ENCODE measurements at places on chromosomes 6 and 20.

DNA sequence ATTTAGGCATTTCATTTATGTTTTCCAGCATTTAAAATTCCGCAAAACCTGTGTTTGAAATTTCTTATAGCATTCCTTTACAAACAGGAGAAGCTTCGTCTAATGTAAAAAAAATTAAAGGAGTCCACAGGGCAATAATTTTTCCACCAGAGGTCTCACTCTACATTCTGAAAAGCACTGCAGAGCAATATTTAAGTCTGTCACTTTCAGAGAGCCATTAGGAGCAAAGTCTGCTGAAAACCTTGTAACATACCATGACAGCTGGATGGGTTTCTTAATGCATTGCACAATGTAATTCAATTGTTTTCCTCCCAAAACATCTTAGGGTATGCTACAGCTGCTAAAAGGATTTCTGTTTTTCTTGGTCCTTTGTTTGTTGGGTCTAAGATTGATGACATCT, 18.0 kb downstream of the BAG2 start:
- no peak for DNase-seq

DNA sequence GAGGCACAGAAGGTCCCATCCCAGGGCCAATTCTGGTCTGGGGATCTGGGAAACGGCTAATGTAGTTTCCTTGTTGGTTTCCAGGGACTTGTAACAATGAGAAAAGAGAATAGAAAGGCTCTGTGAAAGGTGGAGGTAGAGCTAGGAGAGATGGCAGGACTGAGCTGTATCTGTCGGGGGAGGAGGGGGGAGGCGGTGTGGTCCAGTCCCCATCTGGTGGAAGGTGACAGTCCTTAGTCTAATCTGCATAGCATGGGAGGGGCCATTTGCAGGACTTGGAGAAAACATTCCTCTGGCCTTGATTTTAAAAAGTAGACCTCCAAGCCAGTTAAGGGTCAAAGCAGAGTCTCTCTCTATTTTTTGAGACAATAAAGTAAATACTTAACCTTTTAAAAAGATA, 137.1 kb downstream of the DNAH8 start:
- DNase-seq, result no peak

GRCh38 chr6:57432157-57432556, 114.7 kb downstream of the PRIM2 start:
- no peak for DNase-seq

DNA sequence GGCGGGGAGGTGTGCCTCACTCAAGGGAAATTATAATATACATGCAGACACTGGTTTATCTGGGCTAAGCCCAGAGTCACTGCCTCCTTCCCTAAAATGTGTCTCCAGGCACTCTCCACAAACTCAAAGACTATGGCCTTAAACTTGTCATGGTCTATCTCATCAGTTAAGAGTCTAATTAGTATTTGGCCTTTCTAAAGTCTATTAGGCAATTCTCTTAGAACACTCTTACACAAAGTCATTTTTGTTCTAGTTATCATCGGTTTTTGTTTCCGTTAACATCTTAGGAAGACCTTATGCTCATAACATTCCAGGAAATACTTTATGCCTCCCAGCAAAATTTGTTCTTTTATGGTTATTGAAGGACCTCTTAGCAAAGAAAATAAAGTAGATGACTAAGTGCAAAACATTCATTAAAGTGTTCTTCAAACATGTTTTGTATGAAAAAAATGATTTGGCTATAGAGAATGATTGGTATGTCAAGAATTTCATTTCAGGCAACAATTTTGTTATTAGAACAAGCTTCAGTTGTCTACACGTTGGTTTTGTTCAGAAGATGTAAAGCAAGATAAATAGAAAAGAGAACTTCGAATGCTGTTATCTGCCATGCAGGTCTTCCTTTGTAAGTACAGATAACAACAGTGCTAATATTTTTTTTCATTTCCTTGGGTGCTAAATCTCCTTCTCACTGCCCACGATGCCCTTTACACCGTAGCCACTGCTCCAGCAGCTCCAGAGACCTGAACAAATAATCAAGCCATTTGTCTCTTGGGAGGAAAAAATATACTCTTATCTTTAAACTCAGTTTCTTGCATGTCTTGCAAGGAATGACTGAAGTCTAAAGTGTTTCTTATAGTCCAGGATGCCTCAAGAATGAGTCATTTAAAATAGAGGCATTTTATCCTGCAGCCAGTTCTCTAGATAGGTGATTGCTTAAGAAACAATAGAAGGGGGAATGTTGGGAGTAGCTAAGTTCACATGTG, 170.4 kb downstream of the HTR1B start:
- no peak for DNase-seq

- no peak for DNase-seq
These were observed 5.6 kb downstream of the BTNL2 start for GRCh38 chr6:32401284-32401963.

DNA sequence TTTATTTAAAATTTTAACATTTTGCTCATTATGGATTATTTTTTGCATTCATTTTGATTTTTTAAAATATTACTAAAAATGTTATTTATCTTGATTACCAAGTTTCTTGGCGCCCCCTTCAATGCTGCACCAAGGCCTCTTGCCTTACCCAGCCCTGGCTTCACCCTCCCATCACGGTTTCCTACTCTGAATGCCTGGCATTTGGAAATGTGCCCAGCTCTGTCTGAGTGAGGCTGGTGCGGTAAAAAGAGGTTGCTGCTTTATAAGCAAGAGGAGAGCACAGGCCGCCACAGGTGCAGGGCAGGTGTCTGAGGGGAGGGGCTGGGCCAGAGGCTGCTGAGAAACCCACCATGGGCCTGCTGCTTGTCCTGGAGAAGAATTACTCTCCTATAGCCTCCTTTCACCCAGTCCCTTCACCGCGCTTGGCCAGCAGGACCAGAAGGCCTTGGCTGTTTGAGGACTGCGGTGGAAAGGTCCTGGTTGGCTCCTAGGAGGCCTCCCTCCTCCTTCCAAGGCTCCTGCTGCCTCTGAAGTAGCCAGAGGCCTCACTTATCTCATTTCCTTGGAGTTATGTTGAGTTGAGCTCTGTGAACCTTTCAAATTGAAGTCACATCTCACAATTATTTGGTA, 62.6 kb downstream of the BANF2 start:
- DNase-seq, result no peak

DNA sequence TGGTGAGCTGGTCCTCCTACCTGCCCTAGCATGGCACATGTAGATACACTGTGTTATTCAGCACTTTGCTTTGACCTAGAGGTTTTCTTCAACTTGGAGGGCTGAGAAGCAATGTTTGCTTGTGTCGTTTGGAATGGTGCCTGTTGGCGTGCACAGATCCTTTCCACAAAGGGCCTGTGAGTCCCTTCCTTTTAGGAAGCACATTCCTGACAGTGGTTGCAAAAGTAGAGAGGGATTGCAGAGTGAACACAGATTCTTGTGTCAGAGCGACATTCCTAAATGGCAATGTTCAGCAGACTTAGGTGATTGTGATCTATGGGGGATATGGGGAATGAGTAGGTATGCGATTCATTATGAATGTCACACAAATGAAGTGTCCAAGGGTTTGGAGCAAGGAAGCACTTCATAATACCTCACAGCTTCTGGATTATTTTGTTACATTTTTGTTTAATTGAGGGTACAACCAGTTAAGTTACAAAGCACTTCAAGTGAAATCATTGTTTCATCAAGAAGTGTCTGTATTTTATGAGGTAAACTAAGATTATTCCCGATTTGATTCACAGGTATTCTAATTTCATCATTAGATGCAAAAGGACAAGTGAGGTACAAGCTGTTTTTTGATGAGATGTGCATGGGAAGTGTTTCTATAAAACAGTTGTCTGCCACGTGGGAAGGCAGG, 713 bp upstream of the RNF144B start:
- no peak for DNase-seq

- no peak for DNase-seq
These were observed 127.2 kb downstream of the SYNE1 start for GRCh38 chr6:152509916-152510315.

GRCh38 chr20:32072168-32072750, 20.2 kb downstream of the HCK start:
- DNase-seq, result no peak

DNA sequence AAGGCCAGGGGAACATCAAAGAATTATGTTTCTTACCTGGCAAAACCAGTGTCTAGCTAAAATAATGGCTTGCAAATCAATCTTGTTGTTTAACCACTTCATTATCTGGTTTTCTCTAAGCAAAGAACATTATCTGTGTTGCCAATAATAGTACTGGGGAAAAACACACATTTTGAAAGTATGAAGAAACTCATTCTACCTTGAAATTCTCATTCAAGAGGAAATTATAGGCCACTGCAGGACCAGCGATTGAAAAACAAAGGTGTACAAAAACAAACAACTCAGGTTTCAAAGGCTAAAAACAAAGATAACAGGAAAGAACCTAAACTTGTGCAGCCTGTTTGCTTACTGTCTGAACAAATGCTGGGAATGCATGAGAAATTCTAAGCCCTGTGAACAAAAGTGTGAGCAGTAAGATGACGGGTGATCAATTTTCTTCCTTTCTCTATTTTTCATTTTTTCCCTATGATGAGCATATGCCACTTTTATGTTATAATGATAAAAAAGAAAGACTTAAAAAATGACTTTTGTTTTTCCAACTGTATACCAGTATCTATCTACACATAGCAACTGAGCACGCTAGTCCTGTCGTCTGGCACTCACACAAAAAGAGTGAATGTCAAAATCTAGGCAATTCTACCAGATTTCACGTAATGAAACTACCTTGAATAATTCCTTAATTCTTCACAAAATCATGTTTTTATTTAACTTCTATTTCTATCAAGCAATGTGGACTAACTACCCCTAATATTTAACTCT, 117.9 kb downstream of the SGK1 start:
- DNase-seq, result no peak

DNA sequence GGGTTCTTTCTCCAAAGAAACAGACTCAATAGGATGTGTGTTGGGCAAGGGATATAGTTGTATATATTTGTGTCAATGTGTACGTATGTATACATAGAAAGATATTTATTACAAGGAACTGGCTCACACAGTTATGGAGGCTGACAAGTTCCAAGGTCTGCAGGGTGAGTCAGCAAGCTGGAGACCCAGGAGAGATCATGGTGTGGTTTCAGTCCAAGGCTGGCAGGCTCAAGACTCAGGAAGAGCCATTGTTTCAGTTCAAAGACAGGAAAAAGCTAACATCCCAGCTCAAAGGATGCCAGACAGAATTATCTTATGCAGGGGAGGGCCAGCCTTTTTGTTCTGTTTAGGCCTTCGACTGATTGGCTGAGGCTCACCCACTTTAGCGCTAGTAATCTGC, 89.9 kb upstream of the RALGAPA2 start:
- no peak for DNase-seq

DNA sequence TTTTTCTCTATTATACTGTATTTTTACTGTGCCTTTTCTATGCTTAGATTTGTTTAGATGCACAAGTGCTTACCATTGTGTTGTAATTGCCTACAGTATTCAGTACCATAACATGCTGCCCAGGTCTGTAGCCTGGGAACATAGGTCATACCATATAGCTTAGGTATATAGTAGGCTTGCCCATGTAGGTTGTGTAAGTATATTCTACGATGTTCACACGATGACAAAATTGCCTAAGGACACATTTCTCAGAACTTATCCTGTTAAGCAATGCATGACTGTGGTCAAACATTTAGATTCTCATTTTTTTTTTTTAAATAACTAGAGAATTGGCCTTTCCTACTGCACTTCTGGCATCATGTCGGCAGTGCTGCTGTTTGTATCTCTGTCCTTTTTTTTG, 253.7 kb upstream of the SUPT3H start:
- DNase-seq, result no peak

- DNase-seq, result no peak
These were observed 107.7 kb upstream of the TMEM181 start for GRCh38 chr6:158452191-158452590.

GRCh38 chr6:106882138-106882537, 92.4 kb downstream of the CD24 start:
- no peak for DNase-seq

- DNase-seq, result no peak
These were observed 180.5 kb downstream of the OGFRL1 start for GRCh38 chr6:71468841-71469700.

GRCh38 chr6:34536251-34536958, 19.7 kb downstream of the SPDEF start:
- DNase-seq, result no peak

- no peak for DNase-seq
These were observed 12.2 kb downstream of the TPD52L1 start for GRCh38 chr6:125165776-125166175.

GRCh38 chr20:62428396-62429295, 1.3 kb upstream of the RBBP8NL start:
- no peak for DNase-seq

GRCh38 chr6:82408952-82409431, 45.4 kb downstream of the TPBG start:
- no peak for DNase-seq

- no peak for DNase-seq
These were observed 29.1 kb upstream of the YWHAB start for GRCh38 chr20:44856442-44856841.

GRCh38 chr6:28531479-28532128, 5.9 kb downstream of the GPX5 start:
- DNase-seq, result no peak

GRCh38 chr6:105711216-105711615, 308.3 kb upstream of the PREP start:
- no peak for DNase-seq

DNA sequence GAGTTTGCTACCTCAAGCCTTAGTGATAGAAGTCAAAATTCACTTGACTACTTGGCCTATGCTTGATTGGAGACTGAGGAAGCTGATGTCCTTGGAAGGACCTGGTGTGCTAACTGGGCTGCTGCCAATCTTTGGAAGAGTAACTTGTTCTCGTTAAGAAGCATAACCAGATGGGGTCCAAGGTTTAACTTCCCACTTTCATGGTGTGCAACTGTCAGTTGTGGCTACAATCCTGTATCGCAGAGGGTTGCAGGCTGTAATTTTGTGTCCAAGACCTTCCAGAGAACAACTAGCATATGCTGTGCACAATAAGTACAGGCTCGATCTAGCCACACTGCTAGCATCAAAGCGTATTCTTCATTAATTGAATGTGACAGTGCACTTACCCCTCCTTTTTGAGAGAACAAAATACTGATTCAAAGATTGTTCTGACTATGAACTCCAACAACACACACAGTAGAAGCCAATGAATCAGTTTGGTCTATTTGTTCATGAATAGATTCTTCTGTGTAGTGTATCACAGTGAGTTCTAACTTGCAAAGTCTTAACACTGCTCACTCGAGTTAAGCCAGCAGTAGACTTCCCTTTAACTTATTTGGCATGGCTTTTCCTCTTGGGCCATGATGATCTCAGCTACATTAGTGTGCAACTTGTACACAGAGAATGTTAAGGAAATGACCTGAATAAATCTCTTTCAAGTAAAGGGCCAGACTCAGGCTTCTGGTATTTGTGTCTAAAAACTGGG, 15.8 kb upstream of the PLCB1 start:
- no peak for DNase-seq

DNA sequence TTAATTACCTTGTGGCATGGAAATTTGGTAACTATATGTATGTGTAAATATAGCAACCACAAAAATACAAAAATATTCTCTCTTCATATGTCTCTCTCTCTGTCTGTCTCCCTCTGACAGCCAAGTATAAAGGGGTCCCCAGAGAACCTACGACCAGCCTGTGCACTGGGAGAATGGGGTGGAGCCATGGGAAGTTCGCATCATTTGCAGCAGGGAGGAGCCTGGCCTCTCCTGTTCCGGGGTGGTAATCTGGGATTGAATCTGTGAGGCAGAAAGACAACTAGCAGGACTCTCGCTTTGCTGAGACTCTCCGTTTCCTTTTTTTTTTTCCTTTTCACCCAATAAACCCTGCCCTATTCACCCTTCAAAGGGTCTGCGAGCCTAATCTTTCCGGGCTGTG, 1109.1 kb downstream of the HACE1 start:
- no peak for DNase-seq

All from stimulated activated CD4-positive, alpha-beta T cell treated with anti-CD3 and anti-CD28 coated beads, Interleukin-12 subunit alpha, Interleukin-12 subunit beta, amount 100 ng/mL, for 48 hours (primary cell).